CD4-positive, alpha-beta T cell treated with Interleukin-4 for 1 hour (primary cell): ENCODE measurements at places on chromosomes 4 and X.
A peak's percentile ranks its signal among the peaks of the same experiment; 100 is the strongest.

- DNase-seq: no peak
Observed at GRCh38 chr4:47721892-47722575, 115.8 kb downstream of the CORIN start.

- DNase-seq: no peak
Observed at GRCh38 chr4:55666535-55666934, 30.4 kb upstream of the NMU start.

- DNase-seq: no peak
Observed at GRCh38 chr4:99633772-99634171, 23.9 kb downstream of the C4orf54 start.

- DNase-seq: no peak
Observed at GRCh38 chrX:70084592-70085240, 22.5 kb downstream of the OTUD6A start.

- DNase-seq: peak; percentile 45
Observed at GRCh38 chrX:10085223-10085622, 71.6 kb upstream of the CLCN4 start.

DNA sequence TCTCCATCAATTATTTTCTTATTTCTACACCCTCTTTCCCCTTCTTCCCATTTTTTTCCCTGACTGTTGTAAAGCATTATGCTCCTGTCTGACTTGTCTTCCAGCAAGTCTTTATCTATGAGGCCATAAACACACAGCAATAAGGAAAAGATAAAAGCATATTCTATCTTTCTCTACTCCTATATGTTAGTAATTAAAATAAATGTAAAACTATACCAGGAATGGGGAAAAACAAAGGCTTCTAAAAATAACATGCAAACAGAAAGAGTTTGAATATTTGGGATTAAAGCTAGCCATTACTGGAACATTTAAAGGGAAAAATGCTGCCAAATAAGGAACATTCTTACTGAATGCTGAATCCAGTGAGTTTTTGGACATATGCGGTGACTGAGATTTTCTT lies 471.7 kb upstream of the HS3ST1 start:
- DNase-seq: no peak
